Cerebellar nuclear complex (tissue), 1 donor: ENCODE measurements at places on chromosomes 4 and X.
A peak's percentile ranks its signal among the peaks of the same experiment; 100 is the strongest.

DNA sequence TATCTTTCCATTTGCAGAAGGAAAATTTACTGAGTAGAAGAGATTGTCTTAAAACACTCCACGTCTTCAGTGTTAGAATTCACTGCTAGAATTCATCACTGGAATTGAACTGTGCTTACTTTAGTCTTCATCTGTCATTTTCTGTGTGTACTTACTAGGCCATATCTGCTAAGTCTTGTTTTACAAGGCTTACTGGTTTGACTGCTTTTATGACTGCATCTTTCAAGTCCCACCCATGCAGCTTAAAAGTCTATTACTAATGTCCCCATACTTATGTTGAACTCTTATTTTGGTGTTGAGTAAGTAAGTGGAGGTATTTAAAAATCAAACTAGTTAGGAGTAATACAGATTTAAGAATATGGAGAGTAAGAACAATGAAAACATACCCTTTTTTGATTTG, 14.6 kb downstream of the CLCN3 start:
- no peak for DNase-seq

GRCh38 chr4:7719354-7720174, 220.1 kb downstream of the AFAP1 start:
- peak; percentile 19 for DNase-seq

DNA sequence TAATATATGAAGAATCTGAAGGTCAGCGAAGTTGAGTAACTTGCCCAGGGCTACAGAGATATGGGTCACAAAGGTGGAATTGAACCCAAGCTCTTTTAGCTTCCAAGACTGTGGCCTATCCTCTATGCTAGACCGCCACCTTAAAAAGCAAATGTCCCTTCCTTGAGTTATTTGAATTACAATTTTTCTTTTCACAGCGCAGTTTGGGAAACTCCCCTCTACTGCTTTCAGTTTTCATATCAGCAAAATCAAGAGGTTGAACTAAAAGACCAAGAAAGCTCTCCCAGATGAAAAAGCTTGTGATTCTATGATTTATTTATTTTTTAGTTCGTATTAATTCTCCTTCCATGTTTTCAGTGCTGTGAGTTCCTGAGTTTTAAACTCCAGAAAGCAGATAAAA, 174.5 kb upstream of the C1QTNF7 start:
- no peak for DNase-seq

DNA sequence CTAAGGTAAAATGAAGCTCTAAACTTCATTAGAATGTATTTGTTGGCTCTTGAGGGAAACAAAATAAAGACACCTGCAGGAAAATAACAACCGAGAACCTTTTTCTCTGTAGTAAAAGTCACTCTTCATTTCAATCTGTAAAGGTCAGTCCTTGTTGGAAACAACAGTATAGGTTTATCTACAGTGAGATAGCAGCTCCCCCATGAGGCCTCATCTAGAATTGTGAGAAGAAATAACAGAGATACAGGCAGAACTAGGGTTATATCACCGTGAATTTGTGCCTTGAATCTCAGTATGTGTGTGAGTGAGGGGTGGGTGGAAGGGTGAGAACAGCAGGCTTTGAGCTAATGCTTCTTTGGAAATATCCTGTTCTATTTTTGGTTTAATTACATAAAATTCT, 107.8 kb upstream of the FMR1 start:
- DNase-seq = no peak

GRCh38 chrX:151780621-151781020, 46.1 kb downstream of the CNGA2 start:
- DNase-seq = no peak

DNA sequence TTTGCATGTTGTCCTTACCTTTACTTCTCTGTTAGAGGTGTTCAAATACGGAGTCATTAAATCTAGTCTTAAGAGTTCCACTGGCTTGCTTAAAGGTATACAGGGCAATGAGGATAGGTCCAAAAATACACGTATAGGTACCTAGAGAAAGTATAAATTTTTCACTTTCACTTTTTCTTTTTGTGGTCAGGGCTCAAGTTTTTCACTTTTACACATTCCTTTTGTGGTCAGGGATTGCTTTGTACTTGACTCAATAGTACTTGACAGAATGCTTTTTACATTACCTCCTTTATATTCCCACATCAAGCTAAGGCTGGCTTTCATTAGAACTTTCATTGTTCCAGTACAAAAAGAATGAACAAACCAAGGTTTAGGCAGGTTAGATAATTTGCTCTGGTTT, 21.7 kb downstream of the TMEM184C start:
- no peak for DNase-seq
